CD8-positive, alpha-beta memory T cell (primary cell): ENCODE measurements at places on chromosomes 11 and 22.

- no peak for DNase-seq
Measured at GRCh38 chr11:57903441-57904123, 120.1 kb upstream of the OR9Q1 start.

- no peak for DNase-seq
Measured at GRCh38 chr11:47784785-47785381, 17.7 kb upstream of the FNBP4 start.

DNA sequence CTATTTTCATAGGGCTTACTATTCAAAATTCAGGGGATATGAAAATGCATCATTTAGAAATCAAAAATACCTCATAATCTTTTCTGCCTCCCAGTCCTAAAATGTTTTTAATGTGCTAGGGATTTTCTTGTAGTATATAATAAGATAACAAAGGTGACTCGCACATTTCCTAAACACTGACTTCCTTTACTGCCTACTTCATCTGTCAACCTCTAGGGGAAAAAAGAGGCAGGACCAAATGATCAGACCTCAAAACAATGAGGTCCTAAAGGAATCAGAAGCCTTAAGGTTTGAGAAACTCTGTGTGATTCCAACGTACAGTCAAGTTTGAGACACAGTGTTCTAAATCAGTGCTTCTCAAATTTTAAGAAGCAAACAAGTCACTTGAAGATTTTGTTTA lies 56.1 kb upstream of the POU2AF2 start:
- no peak for DNase-seq

- no peak for DNase-seq
Measured at GRCh38 chr22:37145180-37146050, 4.3 kb downstream of the IL2RB start.

GRCh38 chr11:2812371-2812991 lies 73.1 kb downstream of the CDKN1C start:
- no peak for DNase-seq

DNA sequence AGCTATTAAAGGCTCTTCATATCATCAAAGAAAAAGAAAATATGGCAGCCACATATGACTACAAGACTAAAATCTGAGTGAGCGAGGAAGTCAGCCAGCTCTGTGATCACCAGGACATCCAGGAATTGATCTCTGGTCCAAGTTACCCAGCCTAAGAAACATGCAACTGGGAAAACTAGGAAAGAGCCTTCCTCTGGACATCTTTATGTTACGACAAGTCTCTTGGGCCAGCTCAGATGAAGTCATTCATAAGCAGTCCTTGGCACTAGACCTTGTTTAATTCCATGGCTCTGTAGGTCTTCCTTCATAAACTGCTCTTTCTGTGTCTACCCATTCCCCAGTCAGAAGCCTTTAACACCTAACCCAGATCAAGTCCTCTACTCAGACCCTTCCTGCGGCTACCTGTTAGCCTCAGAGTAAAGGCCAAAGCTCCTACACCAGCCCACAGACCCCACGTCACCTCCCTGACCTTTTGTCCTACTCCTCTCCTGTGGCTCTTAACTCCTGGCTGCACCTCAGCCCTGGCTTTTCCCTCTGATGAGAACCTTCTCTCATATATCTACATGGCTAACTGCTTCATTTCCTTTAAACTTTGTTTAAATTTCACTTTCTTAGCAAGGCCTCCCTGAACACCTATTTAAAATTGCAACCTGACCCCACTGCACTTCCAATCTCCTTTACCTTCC lies 134.0 kb downstream of the KIF18A start:
- DNase-seq, result no peak

- no peak for DNase-seq
Measured at GRCh38 chr22:25475257-25476022, 89.0 kb upstream of the GRK3 start.

- no peak for DNase-seq
Measured at GRCh38 chr11:35349897-35350296, 69.5 kb downstream of the SLC1A2 start.

- DNase-seq, result no peak
Measured at GRCh38 chr11:9720290-9720630, 56.4 kb downstream of the SWAP70 start.

DNA sequence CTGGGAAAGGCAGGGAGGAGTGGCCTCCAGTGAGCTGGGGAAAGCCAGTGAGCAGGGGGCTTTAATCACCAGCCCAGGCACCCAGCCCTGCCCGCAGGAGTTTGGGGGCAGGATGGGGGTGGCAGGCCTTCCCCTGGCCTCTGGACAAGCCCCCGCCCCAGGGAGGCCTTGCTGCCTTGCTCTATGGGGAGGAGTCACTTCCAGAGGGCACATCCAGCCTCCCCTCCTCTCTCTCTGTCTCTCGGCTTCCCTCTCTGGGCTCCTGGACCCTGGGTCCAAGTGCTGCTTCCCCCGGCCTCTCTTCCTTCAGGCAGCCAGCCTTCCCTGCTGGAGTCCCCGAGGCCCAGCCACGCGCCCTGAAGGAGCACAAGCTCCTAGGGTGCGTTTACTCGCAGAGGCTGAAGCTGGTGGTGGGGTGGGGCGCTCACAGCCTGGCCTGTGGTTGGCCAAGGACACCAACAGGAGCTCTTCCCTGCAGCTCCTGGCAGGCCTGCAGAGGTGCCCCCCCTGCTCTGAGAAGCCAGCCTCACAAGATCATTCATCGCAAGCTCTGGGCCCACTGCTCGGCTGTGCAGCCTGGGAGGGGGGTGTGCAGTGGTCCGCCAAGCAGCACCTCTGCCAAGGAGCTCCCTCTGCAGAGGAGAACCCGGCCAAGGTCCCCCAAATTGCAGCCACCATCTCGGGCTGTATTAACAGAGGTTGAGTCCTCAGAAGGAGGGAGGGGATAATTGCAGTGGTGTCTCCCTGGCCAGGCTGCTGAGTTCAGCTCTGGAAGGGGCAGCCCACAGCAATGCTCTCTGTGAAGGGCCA lies 25.4 kb downstream of the OSBPL5 start:
- DNase-seq, result no peak

- DNase-seq, result no peak
Measured at GRCh38 chr11:69311767-69312385, 17.9 kb downstream of the MYEOV start.
